ENCODE measurements at places on chromosomes 4 and X.
A peak's percentile ranks its signal among the peaks of the same experiment; 100 is the strongest.

GRCh38 chr4:56466910-56467283 is 520 bp upstream of the SRP72 start:
- no peak for DNase-seq

- DNase-seq = no peak
These were observed 72.9 kb downstream of the CLNK start for GRCh38 chr4:10611673-10612072.

- DNase-seq = no peak
These were observed 641.5 kb downstream of the GABRG1 start for GRCh38 chr4:45482346-45482745.

DNA sequence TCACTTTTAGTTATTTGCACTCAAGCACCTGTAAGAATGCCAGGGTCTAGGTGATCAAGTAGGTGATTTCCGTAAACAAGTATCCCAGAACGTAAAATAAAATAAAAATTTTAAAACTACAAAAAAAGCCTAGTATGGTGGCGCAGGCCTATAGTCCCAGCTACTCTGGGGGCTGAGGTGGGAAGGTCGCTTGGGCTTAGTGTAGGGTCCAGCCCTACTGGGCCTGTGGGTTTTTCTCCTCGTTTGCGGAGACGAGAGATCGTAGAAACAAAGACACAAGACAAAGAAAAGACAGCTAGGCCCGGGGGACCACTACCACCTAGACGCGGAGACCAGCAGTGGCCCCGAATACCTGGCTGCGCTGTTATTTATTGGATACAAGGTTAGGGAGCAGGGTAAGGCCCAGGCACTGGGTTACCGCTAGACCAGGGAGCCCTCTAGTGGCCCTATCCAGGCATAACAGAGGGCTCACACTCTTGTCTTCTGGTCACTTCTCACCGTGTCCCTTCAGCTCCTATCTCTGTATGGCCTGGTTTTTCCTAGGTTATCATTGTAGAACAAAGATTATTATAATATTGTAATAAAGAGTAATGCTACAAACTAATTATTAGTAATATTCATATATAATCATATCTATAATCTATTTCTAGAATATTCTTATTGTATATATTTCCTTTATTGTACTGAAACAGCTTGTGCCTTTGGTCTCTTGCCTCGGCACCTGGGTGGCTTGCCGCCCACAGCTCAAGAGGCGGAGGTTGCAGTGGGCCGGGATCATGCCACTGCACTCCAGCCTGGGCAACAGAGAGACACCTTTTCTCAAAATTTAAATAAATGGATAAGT is 38.4 kb downstream of the SAGE1 start:
- DNase-seq = peak; percentile 59

DNA sequence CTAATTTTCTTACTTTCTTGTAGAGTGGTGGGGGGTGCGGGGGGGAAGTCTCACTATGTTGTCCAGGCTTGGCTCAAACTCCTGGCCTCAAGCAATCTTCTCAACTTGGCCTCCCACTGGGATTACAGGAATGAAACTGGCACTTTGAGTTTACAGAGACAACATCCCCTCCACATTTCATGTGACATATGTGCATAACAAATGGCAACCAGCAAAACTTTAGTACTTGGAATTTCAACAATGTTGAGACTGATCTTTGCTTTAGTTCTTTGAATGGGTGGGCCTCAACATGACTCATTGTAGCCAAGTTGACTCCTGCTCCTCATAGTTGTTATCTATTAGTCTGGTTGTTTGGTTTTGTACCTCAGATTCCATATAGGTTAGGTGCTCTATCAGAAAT is 11.4 kb upstream of the FMR1 start:
- peak; percentile 48 for DNase-seq

GRCh38 chrX:134810211-134810610 is 151.9 kb upstream of the PLAC1 start:
- DNase-seq = no peak

DNA sequence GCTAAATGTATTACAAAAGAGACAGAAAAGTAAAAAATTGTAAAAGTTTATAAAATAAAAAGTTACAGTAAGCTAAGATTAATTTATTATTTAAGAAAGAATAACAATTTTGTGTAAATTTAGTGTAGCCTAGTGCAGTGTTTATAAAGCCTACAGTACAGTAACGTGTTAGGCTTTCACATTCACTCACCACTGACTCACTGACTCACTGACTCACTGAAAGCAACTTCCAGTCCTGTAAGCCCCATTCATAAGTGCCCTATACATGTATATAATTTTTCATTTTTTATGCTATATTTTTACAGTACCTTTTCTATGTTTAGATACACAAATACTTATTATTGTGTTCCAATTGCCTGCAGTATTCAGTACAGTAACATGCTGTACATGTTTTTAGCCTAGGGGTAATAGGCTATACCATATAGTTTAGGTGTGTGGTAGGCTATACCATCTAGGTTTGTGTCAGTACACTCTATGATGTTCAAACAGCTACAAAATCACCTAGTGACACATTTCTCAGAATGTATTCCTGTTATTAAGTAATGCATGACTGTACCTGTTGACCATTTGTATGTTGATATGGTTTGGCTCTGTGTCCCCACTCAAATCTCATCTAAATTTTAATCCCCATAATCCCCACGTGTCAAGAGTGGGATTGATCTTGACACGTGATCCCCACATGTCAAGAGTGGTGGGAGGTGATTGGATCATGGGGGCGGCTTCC is 57.9 kb downstream of the CFAP299 start:
- DNase-seq = no peak

DNA sequence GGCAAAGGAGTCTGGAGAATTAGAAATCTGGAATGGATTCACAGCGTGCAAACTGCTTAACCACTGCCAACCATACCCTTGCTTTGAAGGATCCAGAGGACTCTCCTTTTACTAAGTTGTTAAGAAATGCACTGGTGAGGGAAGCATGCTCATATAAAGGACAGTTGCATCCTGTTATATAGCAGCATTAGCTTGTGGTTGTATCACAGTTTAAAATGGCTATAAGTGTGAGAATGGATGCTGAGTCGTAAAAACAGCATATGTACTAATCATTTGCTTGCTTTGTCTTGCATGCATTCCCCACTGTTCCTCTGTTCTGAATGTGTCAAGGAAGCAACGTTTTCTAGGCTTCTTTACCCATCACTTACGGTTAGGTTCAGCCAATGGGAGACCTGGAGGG is 101.1 kb downstream of the CXCL13 start:
- DNase-seq = no peak

DNA sequence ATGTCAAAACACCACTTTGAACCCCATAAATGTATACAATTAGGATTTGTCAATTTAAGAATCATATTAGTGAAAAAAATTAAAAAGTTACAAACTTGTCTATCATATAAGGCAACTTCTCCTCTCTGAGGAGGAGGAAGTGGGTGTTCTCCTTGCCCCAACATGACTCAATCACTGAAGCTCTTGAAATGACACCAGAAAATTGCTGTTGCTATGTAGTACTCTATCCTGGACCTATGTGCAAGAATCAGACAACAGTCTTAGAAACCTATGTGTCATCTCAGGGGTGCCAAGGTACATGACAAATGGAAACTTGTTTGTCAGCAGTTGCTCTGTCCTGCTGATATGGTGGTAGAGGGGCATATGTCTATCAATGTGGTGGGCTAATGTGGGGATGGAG is 47.7 kb downstream of the HMGB3 start:
- no peak for DNase-seq

GRCh38 chrX:147675819-147676218 is 235.9 kb upstream of the FMR1 start:
- no peak for DNase-seq

GRCh38 chr4:61462451-61463326 is 262.6 kb downstream of the ADGRL3 start:
- no peak for DNase-seq

DNA sequence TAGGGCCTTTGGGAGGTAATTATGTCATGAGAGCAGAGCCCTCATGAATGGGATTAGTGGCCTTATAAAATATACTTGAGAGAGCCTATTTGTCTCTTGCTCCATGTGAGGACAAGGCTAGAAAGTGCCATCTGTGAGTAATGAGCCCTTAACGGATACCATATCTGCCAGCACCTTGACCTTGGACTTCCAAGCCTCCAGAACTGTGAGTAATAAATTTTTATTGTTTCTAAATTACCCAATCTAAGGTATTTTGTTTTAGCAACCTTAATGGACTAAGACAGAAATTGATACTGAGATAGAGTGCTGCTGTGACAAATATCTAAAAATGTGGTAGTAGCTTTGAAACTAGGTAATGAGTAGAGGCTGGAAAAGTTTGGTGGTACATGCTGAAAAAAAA is 285.0 kb upstream of the DIPK2B start:
- no peak for DNase-seq

- DNase-seq = peak; percentile 13
These were observed 28.6 kb upstream of the USP46 start for GRCh38 chr4:52687696-52688095.

DNA sequence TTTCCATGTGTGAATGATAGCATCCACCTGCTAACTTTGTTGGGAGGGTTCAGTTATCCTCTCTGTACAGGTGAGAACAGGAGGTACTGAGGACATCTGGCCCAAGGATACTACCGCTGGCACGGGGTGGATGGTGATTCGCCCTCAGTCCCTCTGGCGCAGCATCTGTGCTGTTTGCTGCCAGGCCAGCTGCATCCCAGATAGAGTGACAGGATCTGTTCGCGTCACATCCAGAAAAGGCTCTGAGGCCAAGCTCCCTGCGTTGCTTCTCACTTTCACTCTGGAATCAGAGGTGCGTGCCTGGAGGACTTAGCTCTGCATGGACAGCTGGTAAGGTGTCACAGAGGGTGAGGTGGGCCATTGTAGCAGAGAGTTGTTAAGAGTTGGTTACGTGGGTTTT is 95.4 kb downstream of the TBL1X start:
- DNase-seq = no peak

DNA sequence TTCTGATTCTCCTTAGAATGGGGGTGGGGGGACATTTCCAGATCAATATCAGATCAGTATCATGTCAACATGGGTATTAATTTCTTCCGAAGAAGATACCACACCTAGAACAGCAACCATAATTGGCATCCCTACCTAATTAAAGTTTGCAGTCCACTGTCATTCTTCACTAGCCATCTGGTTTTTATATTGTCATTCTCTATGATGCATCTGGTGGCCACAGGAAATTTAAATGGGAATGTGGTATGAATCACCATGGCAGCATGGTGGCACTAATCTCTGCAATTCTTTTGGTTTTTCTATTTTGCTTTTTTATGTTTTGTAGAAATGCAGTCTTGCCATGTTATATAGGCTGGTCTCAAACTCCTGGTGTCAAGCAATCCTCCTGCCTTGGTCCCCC is 16.6 kb upstream of the UBE2D3 start:
- DNase-seq = no peak

- DNase-seq = no peak
These were observed 6.7 kb upstream of the GABRE start for GRCh38 chrX:151981129-151981528.

DNA sequence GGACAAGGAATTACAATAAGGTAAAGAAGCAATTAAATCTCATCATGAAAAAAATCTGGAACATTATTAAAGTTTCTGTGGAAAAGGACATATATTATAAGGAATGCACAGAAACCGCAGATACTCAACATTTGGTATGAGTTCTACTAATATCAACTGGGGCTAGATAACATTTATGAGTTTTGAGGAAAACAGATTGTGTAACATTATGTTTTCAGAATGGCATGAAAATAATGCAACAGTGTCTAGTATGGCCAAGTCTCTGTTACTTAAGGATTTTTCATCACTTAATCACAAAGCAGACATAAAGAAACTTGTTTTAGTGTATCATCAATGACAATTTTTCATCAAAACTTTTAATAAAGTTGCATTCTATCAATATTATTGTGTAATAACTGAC is 785.0 kb downstream of the GLUD2 start:
- DNase-seq = no peak

GRCh38 chr4:9999956-10000561 is 21.2 kb downstream of the SLC2A9 start:
- DNase-seq = no peak

GRCh38 chr4:53459548-53459947 is 82.1 kb downstream of the FIP1L1 start:
- peak; percentile 51 for DNase-seq

- no peak for DNase-seq
These were observed 52.4 kb downstream of the SCFD2 start for GRCh38 chr4:53313510-53313909.

GRCh38 chrX:76202471-76202870 is 29.6 kb downstream of the PBDC1 start:
- DNase-seq = no peak

DNA sequence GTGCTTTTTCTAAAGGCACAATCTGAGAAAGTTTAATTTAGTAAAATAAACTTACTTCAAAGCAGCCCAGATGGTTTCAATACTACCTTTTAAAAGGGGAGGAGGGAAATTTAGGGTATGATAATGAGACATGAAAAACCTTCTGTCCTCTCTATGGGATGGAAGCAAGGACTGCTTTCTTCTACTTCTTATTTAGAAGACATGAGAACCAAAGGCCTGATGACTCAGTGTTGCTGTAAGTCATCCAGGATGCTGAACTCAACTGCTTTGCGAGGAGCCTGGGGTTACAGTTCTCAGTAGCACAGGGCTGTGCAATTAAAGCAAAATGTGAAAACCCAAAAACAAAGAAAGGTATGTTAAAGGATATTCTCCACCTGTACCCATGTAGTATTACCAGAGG is 140.8 kb upstream of the EDNRA start:
- DNase-seq = no peak

- peak; percentile 82 for DNase-seq
These were observed 2.2 kb upstream of the APELA start for GRCh38 chr4:164874789-164875188.

GRCh38 chr4:37392521-37393255 is 148.1 kb downstream of the NWD2 start:
- no peak for DNase-seq

GRCh38 chrX:96538104-96538725 is 146.4 kb upstream of the DIAPH2 start:
- DNase-seq = no peak

DNA sequence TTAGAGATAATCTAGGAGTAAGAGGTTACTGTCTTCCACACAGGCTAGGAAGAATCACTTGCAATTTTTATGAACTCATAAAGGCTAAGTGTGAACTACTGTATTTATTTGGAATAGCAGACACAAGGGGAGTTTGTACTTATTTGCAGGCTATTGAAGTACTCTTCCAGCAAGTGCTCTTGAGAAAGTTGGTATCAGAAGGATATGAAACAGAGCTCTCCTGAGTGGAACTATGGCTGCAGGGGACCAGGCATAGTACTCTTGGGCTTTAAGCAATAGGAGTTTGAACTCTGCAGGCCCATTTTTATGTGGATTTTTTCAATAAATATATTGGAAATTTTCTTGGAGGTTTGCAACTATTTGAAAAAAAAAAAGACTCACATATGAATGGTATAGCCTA is 756.3 kb upstream of the ATOH1 start:
- DNase-seq = no peak

- no peak for DNase-seq
These were observed 69.5 kb downstream of the AR start for GRCh38 chrX:67613366-67613765.

- DNase-seq = no peak
These were observed 180.7 kb upstream of the GK2 start for GRCh38 chr4:79588679-79589078.

- no peak for DNase-seq
These were observed 47.9 kb downstream of the EFNB1 start for GRCh38 chrX:68876731-68877130.

Measured in HAP-1 (cell line).